ENCODE measurements at places on chromosomes 12 and 14.
A peak's percentile ranks its signal among the peaks of the same experiment; 100 is the strongest.

DNA sequence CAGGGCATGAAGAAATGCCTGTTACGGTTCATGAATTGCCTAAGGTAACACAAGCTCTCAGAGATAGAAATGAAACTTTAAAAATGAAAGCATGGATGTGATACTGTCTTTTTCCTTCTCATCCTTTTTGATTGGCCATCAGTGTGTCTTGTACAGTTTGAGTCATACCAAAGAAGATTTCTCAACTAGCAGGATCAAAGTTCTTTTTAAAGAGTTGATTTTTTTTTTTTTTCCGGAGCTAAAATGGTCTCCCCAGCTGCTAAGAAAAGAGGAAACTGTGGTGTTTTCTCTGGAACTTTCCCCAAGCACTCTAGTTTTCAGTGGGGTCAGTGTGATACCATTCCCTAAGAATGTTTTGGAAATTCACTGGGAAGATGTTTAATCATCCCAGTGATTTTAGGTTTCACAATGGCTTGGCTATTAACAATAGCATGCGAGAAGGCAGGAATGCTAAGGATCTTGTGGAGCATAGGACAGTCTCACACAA is 105.0 kb downstream of the ETNK1 start:
- DNase-seq, result peak; percentile 95

DNA sequence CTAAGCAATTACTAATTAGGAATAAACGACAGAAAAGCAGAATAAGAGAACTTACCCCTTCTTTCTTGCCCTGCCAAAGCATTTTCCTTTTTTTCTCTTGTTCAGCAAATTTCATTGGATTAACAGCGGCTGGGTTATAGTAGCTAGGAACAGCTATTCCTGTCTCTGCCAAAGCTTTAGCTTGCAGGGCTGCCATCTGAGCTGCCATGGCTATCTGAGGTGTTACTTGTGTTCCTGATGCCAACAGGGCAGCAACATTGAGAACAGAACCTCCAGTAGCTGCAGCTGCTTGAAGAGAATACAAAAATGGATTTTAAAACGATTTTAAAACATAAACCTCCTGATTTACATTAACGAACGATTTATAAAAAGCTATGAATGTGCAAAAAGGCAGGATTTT is 7.4 kb upstream of the ZCCHC8 start:
- DNase-seq, result no peak

- DNase-seq, result no peak
Observed at GRCh38 chr14:32826404-32827082, 112.1 kb upstream of the NPAS3 start.

DNA sequence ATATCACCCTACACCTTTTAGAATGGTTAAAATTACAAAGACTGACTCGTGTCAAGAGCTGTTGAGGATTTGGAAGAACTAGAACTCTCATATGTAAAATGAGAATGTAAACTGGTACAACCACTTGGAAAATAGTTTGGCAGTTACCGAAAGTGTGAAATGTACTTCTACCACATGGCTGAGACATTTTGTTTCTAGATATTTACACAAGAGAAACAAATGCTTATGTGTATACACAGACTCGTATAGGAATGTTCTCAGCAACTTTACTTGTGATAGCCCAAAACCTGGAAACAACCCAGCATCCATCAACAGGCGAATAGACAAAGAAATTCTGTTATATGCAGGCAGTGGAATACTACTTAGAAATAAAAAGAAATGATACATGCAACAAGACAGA is 103.0 kb downstream of the BRMS1L start:
- no peak for DNase-seq

GRCh38 chr12:26941215-26941594 is 2.9 kb downstream of the FGFR1OP2 start:
- no peak for DNase-seq

DNA sequence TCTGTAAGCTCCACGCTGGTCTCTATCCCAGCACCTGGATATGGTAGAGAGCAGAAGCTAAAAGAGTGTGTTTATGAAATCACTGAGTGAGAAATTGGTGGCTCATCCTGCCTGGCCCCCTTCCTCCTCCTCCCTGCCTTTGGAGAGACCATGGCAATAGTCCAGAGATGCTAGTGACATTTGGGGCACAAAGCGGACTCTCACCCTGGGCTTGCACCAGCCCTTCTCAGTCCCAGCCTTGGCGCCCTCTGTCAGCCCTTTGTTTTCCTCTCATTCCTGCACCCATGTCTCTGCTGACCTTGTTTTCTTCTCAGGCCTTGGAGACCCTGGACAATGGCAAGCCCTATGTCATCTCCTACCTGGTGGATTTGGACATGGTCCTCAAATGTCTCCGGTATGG is 18.2 kb downstream of the ALDH2 start:
- no peak for DNase-seq

DNA sequence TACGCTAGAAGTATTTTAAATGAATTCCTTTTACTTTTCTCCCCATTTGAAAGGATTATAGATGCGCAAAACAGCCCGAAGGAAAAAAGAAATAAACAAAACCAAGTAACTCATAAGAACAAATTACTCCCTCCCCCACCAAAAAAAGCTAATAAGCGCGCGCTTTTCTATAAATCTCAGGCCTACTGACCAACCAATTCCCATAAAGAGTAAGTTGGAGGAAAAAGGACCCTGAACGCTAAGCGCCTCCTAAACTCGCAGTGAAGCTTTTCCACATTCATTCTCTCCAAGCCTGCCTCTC is 588 bp downstream of the MBIP start:
- DNase-seq, result no peak

DNA sequence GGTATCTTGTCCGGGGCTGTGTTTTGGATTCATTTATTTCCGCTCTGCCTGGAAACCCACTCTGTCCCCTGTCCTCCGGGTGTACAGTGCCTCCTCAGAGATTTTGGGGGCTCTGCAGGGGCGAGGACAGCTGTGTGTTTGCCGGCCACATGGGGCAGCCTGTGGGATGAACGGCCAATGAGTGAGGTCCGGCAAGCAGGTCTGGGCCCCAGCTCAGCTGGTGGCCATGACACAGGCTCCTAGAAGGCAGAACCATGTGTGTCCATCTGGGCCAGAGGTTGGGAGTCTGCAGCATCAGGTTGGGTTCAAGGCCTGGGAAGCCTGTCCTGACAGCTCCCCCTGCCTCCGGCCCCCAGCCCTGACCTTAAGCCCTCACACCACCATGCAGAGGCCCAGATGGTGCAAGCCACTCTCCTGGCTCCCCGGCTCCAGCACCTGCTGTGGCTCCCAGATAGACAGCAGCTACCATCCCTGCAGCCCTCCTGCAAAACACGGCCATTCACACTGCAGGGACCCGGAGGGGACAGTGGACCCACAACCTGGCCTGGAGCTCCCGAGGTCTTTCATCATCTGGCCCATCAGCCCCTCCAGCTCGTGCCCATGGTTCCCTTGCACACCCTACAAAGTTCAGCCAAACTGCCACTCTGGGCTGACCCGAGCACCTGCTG is 220.1 kb upstream of the C14orf180 start:
- no peak for DNase-seq

- peak; percentile 79 for DNase-seq
Observed at GRCh38 chr14:31934767-31935266, 142.3 kb upstream of the ARHGAP5 start.

GRCh38 chr14:96090441-96091148 is 51.4 kb downstream of the C14orf132 start:
- DNase-seq, result no peak

- DNase-seq, result peak; percentile 29
Observed at GRCh38 chr14:74879427-74880182, 2.1 kb upstream of the DLST start.

DNA sequence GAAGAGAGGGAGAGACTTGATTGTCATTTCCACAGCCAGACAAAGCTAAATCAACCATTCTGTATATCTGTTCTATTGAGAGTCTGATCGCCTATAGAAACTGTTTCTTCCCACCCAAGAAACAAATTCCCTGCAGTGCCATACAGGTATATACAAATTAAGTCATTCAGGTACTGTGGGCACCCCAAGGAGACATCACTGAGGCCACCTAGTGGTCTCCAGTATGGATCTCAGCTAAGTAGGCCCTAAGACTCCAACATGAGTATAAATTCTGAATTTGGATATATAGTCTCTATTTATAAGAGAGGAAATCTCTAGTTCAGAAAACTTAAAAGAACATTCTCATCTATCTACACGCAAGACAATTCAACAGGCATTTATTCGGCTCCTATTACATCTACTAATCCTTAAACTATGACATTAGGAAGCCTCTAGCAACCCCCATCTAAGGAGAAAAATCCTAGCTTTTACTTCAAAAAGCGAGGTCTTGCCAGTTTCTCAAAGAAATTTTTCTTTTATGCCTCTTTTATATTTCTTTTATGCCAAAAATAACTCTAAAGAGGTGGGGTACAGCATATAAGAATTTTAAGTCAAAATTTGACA is 62.6 kb downstream of the DCAF5 start:
- DNase-seq, result peak; percentile 68

GRCh38 chr14:67814821-67815220 is 1.6 kb downstream of the ZFYVE26 start:
- peak; percentile 28 for DNase-seq

GRCh38 chr14:22456421-22456820 is 132.6 kb downstream of the DAD1 start:
- DNase-seq, result no peak

Measured in kidney tubule cell (primary cell).